Hair follicle dermal papilla cell (primary cell): ENCODE measurements at places on chromosomes 3 and 15. TPM values are rescaled to one million over a fixed set of nuclear protein-coding genes. Genes with fewer than 3 reads are reported as not detected.

CNTN6 gene
- total RNA-seq, result 1.3 TPM in 1 of 2 replicates, not detected in the other

PTX3 gene
- 496 and 515 TPM in 2 replicates for total RNA-seq

MUC20 gene
- total RNA-seq, result 0.49 and 0.65 TPM in 2 replicates

GRAMD1C gene
- 1.7 and 2.4 TPM in 2 replicates for total RNA-seq

SAMMSON gene
- total RNA-seq, result not detected in 2 replicates

TTLL13 gene
- 0.16 TPM in 1 of 2 replicates, not detected in the other for total RNA-seq

COL6A5 gene
- under 0.01 and 0.97 TPM in 2 replicates for total RNA-seq

GPR15 gene
- total RNA-seq, result not detected in 2 replicates

NR2E3 gene
- total RNA-seq, result 0.16 TPM in 1 of 2 replicates, not detected in the other

C15orf39 gene
- total RNA-seq, result 7.0 and 11.5 TPM in 2 replicates

BTLA gene
- under 0.01 TPM in 1 of 2 replicates, not detected in the other for total RNA-seq

IGF2BP2 gene
- total RNA-seq, result 73.0 and 81.0 TPM in 2 replicates

ZNF80 gene
- total RNA-seq, result not detected in 2 replicates

MYZAP gene
- total RNA-seq, result not detected in 2 replicates

PLSCR5 gene
- total RNA-seq, result not detected in 2 replicates

IQCB1 gene
- total RNA-seq, result 15.8 and 17.8 TPM in 2 replicates

CYP1A2 gene
- not detected in 2 replicates for total RNA-seq

NIPA2 gene
- total RNA-seq, result 43.5 and 48.2 TPM in 2 replicates

ALDH1L1 gene
- 0.16 TPM in 1 of 2 replicates, not detected in the other for total RNA-seq

GOLGA6B gene
- not detected in 2 replicates for total RNA-seq

CGNL1 gene
- 0.49 and 0.65 TPM in 2 replicates for total RNA-seq

GABRR3 gene
- not detected in 2 replicates for total RNA-seq

GUCA1C gene
- not detected in 2 replicates for total RNA-seq
